CD4-positive, alpha-beta T cell treated with Interleukin-4 for 1 hour (primary cell): ENCODE measurements at places on chromosomes 7 and 10.

DNA sequence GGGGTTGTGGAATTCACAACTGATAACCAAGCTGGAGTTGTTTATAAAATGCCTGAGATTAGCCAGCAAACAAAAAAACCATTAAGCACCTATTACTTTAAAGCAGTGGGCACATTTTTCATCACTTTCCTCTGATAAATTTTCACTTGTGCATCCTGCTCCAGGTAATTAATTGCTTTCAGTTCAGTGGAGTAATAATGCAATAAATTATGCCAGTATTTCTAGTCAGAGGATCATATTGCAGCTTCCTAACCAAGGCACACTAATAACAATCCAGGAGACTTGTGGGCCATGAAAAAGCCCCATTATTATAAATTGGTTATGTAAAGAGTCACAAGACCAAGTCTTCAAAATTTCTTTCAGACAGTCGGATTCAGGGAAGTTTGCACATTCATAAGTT lies 193.2 kb downstream of the LRMDA start:
- DNase-seq, result no peak

DNA sequence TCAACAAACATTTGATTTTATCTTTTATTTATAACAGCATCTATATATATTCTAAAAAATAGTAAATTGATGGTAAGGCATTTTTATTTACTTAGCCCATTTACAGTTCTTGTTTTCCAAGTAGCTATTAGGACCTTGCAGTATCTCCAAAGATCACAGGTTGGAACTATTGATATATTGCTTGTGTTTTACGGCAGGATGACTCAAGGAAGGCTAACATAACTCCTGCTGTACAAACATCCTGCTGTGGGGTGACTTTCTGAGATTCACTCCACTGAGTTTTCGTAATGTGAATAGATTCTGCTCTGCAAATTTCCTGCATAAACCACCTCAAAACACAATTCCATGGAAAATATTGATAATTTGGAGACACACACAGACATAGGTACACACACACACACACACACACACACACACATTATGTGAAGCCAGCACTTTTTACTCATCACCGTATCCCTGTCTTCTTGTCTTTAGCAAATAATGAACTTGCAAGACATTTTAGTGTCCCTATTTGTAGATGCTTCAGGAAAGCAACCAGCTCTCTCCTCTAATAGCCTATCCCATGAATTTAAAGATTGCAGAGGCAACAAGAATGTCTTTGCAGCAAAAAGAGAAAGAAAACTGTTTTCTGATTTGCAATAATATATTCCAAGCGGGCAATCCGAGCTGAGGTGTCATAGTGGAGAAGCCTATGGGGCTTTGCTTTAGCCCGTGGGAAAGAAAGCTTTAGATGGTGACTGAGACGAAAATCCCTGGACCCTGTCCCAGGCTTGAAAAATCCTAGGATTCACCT lies 722 bp downstream of the AGR2 start:
- DNase-seq, result no peak

DNA sequence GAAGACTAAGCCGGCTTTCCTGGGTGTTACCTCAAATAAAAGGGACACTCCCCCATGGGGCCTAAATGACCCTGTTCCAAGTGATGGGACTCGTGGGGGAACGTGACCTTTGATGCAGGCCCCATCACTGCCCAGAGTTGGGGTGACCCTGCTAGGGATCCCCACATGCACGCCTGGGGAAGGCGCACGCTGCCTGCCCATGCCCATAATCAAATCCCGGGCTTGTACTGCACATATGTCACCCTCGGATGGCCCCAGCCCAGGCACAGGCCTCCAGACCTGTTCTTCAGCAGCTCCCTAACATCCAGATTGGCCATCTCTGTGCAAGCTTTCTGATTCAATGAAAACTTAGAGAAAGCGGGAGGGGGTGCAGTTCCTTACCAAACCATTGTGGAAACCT lies 14.7 kb downstream of the EBF3 start:
- no peak for DNase-seq

- DNase-seq, result no peak
These were observed 255.5 kb downstream of the NEBL start for GRCh38 chr10:20641605-20642004.

DNA sequence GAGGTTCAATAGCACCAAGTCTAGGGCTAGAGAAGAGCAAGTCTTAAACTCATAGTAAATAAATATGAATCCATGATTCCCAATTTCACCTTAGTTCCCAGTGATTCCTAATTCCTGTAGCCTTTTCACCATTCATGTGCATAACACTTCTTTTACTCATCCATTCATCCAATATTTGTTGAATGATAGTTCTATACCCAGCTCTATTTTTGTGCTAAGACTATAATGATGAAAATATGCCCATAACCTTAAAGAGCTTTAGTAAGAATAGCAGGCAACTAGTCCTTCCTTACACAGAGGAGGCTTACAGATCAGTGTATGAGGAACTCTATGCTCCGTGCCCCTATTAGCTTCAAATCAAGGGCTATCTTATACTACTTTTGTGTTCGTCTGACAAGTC lies 280.2 kb upstream of the CHRM2 start:
- no peak for DNase-seq

DNA sequence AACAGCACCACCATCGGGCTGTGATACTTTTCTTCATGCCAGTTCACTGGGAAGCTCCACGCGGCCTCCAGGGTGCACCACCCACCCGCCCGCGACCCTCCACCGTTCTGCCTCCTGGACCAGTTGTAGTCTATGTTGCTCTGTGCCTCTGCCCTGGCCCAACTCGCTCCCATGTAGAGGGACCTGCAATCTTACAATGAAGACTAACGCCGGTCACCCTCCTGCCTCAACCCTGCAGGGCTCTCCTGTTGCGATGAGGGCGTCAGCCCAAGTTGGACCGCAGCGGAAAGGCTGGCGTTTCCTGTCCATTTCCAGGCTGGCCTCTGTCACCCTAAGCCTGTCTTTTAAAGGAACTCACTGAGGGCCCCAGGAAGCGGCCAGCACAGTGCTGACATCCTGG lies 34.9 kb downstream of the IL15RA start:
- no peak for DNase-seq

GRCh38 chr10:71582506-71583475 lies 136.8 kb downstream of the C10orf105 start:
- DNase-seq, result no peak

DNA sequence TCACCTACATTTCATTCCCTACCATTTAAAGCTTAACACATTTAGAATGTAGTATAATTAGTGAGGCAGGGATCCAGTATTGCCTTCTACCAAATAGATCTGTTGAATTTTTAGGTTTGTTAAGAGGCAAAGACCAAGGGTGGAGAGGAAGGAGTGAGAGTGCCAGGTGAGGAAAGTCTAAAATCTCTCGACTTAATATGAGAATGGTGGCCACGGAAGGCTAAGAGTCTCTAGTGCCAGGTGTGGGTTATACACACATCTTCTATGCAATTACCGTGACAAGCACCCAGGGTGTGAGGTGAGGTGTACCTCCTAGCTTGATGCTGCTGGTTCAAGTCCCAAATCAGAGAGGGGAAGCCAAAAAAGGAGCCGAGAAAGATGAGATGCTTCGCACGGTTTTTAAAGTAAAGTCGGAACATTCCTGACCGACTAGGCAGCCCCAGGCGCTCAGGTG lies 439 bp downstream of the IQUB start:
- no peak for DNase-seq

DNA sequence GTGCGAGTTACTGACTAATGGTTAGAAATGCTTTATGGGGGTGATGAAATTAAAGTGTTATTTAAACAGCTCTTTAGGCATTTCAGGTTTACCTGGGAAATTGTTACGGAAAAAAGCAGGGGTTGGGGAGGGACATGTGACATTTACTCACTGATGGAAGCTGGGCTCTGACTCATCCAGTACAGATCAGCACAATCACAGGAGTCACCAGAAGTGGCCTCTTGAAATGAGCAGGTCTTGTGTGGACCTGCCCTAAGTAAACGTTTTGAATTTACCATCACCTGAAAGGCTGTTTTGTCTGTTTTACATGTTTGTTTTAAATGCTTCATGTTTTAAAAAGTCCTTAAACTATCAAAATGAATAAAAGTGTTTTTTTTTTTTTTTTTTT lies 2.3 kb downstream of the GLRX3 start:
- no peak for DNase-seq

- no peak for DNase-seq
These were observed 113.2 kb upstream of the INHBA start for GRCh38 chr7:41816111-41816510.

DNA sequence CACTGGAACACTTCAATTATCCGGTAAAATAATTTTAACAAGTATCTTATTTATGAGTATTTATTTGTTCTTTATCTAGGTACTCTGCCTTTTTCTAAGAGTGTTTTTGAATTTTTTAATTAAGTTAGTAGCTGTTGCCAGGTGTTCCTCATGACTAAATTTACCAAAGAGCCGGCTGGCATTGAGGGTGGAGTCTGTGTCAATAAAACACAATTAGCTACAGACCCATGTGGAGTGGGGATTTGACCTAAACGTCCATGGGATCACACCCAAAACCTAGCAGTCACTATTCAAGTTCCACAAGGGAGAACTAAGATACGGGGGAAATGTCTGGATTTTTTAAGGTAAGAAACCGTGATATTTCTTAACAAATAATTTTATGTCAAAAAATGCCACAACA lies 9.8 kb downstream of the SLC16A12 start:
- no peak for DNase-seq

GRCh38 chr10:125080984-125081383 lies 79.4 kb downstream of the CTBP2 start:
- DNase-seq, result no peak

- DNase-seq, result no peak
These were observed 51.5 kb upstream of the SHH start for GRCh38 chr7:155863721-155864151.

- DNase-seq, result no peak
These were observed 49.1 kb upstream of the MNX1 start for GRCh38 chr7:157059534-157059933.

- no peak for DNase-seq
These were observed 2.4 kb downstream of the KCNH2 start for GRCh38 chr7:150975536-150976319.

DNA sequence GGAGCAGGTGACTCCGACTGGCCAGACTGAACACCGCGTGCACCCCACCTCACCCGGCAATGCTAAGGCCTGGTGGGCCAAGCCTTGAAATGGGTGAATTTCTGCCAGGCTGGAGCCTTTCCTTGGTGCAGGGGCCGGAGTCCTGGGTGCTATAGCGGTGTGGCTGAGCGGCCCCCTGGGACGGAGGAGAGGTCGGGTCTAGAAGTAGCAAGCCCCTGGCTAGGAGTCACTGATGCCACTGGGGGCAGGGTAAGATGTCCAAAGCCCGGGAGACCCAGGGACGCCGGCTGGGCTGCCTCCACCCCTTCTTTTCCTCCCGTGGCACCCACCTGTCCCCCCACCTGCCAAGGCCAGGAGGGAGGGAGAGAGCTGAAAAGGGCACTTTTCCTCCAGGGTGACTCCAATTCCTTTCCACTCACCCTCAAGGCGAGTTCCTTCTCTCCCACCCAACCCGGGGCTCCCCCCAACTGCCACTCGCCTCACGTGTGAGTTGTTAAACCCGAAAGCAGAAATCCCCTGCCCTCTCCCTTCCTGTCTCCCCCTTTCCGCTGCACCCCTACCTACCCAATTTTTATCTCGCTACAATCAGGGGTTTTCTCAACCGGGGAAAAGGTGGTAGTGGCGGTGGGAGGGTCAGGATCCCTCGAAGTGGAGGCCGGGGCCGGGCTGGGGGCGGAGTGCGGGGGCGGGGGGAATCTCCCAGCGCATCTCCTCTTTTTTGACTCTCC lies 6.0 kb upstream of the GATA3 start:
- peak; percentile 70 for DNase-seq

GRCh38 chr10:109418795-109419194 lies 504.5 kb downstream of the XPNPEP1 start:
- DNase-seq, result no peak

DNA sequence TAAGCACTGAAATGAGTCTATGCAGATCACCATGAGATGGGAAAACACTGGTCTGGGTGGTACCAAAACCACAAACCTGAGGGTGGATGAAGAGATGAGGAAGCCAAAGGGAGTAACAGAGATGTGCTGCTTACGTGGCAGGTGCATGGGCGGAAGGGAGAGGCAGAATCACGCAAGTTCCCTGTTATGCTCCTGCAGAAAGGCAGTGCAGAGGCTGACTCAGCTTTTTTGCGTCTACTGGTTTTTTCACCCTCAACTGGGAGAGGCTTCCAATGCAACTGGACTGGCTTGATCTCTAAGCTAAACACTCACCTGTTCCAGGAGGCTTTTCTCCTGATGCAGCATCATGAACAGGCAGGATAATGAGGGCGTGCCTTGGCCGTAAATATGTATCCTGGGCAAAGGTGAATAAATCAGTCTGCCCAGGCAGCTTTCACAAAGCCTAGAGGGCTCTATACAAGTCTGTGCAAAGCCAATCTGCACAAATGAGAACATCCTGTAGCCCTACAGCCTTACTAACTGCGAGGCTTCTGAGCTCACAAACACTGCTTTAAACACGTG lies 95.4 kb upstream of the AFAP1L2 start:
- DNase-seq, result peak; percentile 67

DNA sequence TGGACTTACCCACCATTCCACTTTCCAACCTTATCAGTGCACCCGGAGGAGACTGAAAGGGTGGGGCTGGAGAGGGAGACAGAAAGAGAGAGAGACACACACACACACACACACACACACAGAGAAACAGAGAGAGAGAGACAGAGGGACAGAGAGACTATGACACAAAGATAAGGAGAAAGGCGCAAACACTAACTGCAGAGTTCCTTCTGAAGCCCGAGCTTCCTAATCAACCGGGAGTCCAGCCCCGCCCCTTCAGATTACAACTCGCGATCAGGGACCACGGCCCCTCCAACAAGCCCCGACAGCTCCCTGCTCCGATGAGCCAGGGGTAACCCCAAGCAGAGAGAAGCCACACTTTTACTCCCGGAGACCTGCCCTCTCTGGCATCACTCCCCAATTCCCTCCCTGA lies 499 bp downstream of the GAL3ST4 start:
- no peak for DNase-seq

- DNase-seq, result no peak
These were observed 34.2 kb downstream of the IL2RA start for GRCh38 chr10:6027929-6028328.

- no peak for DNase-seq
These were observed 122.5 kb upstream of the SEM1 start for GRCh38 chr7:96832092-96832662.

GRCh38 chr7:101743995-101744360 lies 73.4 kb upstream of the CUX1 start:
- no peak for DNase-seq

- DNase-seq, result no peak
These were observed 190 bp downstream of the TCERG1L start for GRCh38 chr10:131311402-131311660.

GRCh38 chr7:102860351-102860811 lies 52.4 kb upstream of the LRRC17 start:
- no peak for DNase-seq
